Dorsolateral prefrontal cortex (tissue), 122 donors: ENCODE measurements at places on chromosomes 13 and 19.

- DNase-seq, result no peak
These were observed 725.2 kb upstream of the SLITRK1 start for GRCh38 chr13:84607261-84608013.

- DNase-seq, result no peak
These were observed 353 bp downstream of the RFX2 start for GRCh38 chr19:6109947-6110346.

- DNase-seq, result no peak
These were observed 6.2 kb downstream of the PTH2 start for GRCh38 chr19:49417088-49417487.

DNA sequence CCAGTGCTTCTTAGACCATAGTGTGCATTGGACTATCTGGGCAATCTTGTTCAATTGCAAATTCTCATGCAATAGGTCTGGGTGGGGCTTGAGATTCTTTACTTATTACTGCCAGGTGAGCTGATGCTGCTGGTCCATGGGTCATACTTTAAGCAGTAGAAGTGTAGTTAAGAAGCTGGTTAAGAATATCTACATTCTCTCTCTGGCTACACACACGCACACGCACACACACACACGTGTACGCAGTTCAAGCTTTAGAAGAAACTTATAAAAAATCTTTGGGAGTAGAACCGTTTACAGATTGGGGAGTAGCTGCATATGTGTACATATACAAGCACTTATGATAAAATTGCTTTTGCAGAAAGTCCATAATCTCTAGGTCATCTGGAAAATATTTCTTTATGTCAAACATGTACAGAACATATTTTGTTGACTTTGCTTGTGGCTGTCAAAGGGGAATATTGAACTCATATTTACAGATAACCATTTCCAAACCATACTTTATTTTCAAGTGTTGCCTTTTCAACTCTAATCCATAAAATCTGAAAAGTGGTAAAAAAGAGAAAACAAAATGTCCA is 99.7 kb downstream of the GPC6 start:
- DNase-seq, result no peak

GRCh38 chr13:51148952-51149573 is 38.0 kb upstream of the C13orf42 start:
- peak; percentile 70 for DNase-seq

- no peak for DNase-seq
These were observed 6.6 kb upstream of the S1PR2 start for GRCh38 chr19:10237702-10238101.

DNA sequence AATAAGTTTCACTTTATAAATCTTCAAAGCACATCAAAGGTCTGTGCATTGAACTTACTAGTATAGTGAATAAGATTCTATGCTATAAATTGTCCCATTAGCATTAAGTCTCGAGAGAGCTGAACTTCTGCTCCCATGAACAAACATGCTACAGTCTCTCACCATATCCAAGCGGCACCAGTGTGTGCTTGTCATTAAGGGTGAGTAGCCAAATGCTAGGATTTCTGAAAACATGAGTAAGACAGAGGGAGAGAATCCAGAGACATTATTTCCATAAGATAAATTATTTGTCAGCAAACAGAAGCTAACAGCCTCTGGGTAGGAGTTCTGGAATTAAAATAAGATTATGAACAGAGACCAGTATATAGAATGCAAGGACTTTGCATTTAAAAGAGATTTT is 2882.5 kb downstream of the PCDH9 start:
- no peak for DNase-seq

DNA sequence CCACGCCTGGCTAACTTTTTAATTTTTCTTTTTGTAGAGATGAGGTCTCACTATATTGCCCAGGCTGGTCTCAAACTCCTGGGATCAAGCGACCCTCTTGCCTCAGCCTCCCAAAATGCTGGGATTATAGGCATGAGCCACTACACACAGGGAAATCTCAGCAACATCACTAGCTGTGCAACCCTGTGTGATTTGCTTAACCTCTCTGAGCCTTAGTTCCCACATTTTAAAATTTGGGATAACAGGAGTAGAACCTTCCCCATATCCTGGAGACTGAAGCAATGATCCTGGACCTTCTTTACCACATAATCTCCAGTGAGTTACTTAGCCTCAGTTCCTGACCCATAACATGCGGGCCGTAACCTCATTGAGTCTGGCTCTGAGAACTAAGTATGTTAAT is 139.1 kb downstream of the IER2 start:
- no peak for DNase-seq

- DNase-seq, result no peak
These were observed 40.7 kb upstream of the TNFSF11 start for GRCh38 chr13:42533336-42533591.

DNA sequence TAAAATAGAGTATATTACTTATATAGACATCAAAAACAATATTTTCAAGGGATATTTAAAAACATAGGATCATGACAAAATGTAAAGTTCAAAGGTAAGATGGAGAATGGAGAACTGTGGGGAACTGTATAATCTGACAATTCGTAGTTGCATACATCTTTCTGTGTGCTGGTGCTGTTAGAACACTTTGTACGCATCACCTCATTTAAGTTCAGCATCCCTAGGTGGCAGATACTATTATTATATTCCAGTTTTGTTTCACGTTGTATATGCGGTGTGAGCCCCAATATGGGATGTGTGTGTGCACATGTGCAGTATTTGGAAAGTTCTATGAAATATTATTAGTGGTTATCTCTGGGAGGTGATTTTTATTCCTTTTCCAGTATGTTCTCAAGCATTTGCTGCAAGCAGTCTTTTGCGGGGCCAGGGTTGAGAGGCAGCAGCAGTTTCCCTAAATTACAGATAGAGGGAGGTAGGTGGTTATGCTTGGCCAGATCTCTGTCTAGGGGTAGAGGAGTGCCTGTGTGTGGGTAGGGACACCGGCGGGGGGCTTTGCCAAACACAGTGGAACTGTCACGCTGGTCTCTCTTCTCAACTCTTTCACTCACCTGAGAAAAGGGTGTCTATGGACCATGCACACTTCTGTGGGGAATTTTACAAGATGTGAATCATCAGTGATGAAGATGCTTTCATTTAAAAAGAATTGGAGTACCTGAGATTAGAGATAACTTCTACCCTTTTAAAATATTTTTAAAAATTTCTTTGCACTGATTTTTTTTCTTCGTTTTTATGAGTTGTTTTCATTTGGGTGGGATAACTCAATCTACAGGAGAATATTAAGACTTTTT is 55.6 kb upstream of the ALOX5AP start:
- no peak for DNase-seq

GRCh38 chr13:104766319-104766718 is 1700.1 kb upstream of the SLC10A2 start:
- no peak for DNase-seq

DNA sequence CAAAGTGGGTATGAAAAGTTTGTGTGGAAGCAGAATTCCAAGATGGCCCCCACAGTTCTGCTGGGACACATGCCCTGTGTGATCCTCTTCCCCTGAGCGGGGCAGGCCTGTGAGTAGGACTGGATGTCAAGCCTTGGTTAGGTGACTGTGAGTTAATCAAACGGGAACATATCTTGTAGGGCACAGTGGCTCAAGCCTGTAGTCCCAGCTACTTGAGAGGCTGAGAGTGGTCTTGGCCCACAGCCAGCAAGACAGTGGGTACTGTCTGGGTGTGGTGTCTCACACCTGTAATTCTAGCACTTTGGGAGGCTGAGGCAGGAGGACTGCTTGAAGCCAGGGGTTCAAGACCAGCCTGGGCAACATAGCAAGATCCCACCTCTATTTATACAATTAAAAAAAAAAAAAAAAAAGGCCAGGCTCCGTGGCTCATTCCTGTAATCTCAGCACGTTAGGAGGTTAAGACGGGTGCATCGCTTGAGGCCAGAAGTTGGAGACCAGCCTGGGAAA is 6.4 kb downstream of the ZNF653 start:
- no peak for DNase-seq
